ENCODE measurements at places on chromosomes 6 and 20. TPM values are rescaled to one million over a fixed set of nuclear protein-coding genes. Genes with fewer than 3 reads are reported as not detected.

DNA sequence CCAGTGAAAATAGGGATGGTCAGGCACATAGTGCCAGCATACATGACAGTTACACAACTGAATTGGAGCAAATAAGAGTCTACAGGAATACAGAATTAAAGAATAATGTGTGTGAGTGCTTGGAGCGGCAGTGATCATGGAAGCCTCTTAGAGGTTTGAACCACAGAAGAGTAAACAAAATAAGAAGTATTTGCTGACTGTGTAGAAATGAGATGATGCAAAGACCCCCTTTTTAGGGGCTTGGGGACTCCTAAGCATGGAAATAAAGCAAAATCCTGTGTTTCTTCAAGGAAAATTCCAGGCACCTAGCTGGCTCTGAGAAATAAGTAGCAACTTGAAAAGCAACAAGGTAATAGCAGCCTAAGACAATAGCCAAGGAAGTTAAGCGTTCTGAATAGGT is 6.8 kb downstream of the OR2H2 start:
- no peak for DNase-seq

DNA sequence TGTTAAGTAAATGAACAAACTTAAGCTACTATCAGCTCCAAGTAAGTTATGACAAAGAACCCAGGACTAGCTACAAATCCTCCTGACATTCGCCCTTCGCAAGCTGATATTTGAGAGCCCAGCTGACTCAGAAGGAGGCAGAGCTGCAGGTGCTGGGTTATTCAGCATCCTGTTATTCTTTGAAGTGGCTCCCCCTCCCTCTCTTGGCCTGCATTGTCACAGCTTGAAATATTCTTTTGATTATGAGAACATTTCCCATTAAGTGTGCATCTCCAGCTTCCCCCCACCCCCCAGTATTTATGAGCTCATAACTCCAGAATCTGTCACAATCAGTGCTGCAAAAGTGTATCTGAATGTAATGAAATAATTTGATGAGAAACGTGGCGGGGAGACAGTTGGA is 78.8 kb upstream of the RALY start:
- peak; percentile 92 for DNase-seq

DNA sequence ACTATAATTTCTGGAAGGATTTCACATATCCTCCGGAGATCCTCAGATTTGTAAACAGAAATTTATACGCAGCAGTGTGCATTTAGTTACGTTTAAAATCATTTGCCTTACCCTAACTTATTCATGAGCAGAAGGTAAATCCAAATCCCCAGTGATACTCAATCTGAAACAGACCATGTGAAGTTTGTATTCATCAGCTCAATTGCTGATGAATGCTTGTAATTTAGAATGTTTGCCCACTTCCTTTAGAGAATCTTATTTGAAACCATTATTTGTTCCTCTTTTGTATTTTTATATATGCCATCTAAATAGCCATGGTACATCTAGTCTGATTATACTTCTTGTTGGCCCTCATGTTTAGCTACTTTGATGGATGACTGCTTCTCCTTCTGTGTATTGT is 15.4 kb downstream of the TAAR1 start:
- no peak for DNase-seq

The CST1 gene
- total RNA-seq: not detected

The IRF4 gene
- not detected for total RNA-seq
